ENCODE measurements at places on chromosomes 3 and 15.
A peak's percentile ranks its signal among the peaks of the same experiment; 100 is the strongest.

DNA sequence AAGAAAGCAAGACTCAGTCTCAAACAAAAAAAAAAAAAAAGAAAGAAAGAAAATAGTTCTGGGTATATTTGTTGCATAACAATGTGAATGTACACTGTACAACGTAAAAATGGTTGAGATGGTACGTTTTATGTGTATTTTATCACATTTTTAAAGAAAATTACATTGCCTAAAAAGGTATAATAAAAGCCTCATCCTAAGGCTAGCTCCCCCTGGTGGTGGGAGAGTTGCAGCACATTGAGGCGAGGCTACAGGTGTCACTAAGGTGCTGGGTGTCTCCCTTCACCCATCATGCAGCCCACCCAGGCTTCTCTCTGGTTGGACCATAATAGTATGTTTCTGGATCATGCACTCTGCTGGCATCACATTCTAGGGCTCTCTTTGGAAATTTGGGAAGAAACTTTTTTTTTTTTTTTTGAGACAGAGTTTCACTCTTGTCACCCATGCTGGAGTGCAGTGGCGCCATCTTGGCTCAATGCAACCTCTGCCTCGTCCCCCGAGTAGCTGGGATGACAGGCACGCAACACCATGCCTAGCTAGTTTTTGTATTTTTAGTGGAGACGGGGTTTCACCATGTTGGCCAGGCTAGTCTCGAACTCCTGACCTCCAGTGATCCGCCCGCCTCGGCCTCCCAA, 12.4 kb upstream of the RAB11A start:
- peak; percentile 32 for DNase-seq

- DNase-seq: peak; percentile 75
These were observed 27.2 kb downstream of the AKAP13 start for GRCh38 chr15:85407421-85408269.

DNA sequence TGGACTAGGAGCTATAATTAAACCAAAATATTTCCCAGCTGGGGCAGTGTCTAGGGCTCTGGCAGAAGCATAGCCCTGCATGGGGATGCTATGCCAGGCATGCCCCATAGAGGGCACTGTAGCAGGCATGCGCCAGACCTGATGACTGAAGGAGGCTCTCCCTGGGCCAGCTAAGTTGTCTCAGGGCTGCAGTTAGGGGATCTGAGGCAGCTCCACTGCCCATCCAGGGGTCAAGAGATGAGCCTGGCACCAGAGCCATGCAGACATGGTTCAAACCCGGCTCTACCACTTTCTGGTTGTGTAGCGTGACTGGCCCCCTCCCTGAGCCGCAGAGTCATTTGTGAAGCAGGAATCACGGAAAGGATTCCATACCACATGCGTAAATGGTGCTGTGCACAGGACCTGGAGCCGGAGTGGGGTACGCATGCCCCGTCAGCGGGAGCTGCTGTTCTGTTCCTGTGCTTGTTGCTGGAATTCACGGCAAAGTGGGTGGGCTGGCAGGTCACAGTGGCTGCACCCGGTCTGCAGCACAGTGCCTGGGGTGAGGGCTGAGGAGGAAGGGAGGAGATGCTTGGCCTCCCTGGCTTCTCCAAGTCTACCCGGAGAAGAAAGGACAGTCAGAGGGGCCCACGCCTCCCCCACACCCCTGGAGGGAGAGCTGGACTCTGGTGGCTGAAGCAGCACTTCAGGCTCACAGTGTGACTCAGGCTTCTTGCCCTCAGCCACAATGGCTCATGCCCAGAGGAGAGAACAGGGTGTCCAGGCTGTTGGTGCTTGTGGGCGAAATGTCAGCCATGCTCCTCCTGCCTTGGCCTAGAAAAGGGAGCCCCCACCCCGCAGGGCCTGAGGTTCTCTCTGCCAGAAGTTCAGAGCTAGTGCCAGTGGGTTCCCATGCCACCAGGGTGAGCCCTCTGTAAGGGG, 43.1 kb downstream of the DNASE1L3 start:
- DNase-seq: peak; percentile 86

DNA sequence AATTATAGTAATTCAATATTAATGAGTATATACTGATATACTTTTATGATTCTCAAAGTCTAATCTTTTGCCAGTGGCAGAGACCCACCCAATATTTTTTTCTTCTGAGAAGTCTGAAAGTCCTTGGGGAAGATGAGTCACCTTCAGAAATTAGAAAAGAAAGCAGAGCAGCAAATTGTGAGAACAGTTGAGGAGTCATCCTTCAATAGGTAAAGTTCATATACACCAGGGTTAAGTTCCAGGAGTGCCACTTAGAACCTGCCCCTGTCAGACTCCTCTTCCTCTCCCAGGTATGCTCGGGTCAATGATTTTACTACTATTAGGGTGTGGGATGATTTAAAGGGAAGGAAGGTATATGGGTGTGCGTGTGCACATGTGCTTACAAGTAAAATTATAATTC, 7.1 kb downstream of the CLRN1 start:
- DNase-seq: no peak

DNA sequence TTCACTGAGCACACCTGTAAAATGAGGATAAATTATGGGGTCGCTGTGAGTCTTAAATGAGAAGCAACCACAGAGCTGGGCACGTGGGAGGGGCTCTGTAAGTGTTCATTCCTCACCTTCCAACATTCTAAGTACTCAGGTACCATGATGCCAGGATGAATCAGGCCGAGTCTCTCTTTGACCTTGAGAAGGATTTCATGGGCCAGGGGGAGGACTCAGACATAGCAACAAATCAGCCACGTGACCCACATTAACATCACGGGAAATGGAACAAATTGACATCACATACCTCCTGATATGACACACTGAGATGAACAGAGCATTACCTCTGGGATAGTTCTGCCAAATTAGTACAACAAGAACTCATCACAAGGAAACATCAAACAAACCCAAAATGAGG, 35.2 kb upstream of the USP3 start:
- DNase-seq: no peak

GRCh38 chr3:133277813-133278212, 122.0 kb upstream of the BFSP2 start:
- no peak for DNase-seq

DNA sequence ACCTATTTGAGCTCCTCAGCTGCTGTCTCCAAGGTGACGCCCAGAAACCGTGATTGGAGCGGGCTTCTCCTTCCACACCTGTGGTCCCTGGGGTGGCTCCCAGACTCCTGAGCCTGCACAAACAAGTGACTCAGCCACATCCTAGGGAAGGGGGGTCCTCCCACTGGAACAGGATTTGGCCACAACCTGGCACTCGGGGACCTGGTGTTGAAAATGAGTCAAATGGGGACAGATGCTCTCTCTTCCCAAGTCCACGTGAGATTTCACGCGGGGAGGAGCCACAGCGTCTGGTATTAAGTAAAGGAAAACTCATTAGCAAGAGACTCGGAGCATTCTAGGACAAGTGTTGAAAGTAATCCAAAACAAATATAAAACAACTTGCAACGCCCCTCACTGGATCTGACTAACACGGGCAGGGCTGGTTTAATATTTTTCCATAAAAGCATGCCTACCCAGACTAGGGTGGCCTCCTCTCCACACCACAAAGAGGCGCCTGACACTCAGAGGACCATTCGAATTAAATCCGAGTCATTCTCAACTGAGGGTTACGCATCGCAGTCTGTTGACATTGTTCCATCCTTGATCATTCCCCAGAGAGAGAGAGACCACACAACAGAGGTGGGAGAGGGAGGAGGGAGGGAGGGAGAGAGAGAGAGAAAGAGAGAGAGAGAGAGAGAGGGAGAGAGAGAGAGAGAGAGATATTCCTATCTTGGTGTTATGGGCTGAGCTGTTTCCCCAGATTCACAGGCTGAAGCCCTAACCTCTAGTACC, 74.4 kb downstream of the MGLL start:
- DNase-seq: peak; percentile 83

- DNase-seq: no peak
These were observed 231.3 kb downstream of the OCA2 start for GRCh38 chr15:27867861-27868260.

DNA sequence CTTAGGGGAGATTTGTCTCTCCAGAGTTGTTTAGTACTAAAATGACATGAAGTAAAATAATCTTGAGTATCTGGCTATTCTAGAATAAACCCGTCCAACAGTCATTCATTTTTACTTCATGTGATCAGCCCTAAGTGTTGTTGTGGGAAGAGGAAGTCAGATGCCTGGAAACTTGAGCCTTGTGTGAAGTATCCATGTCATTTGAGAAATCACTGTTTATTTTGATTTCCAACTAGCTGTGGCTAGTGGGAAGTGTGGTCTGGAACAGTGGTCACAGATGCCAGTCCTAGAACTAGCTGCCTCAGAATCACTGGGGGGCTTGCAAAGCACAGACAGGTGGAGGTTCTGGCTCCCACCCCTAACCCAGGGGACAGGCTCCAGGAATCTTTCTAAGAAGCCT, 77.7 kb upstream of the LIMD1 start:
- DNase-seq: peak; percentile 42

DNA sequence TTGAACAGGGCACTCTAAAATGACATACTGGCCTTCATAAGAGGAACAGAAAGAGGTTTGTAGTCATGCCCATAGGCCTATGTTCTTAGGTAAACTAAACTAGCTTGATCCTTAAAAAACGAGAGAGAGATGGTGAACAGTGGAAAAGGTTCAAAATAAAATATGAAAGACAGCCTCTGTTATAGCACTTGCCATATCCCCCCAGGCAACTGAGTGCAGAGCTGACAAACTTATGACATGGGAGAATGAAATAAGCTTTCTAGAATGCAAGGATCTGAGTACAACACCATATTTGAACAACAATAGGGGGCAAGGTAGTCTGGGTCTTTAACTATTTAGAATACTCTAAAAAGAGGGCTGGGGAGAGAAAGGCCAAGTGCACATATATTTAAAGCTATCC, 700.6 kb upstream of the CFAP20DC start:
- no peak for DNase-seq

DNA sequence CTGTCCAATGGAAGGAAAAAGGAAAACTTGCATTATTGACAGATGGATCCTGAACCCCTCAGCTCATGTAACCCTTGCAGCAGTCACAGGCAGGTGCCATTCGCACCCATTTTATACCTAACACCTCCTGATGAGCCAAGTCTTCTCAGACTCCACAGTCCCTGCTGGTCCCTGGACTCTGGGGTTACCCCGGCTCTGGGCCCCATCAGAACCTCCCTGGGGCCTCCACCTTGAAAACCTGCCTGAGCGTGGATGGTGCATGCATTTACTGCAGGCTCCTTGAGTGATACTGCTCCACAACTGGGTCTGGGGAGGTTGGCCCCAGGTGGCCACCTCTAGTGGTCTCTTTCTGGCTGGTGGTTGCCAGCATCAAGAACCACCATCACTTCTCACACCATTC, 15.9 kb upstream of the DOCK3 start:
- DNase-seq: no peak

- no peak for DNase-seq
These were observed 91.1 kb downstream of the MEIS2 start for GRCh38 chr15:37009288-37009687.

GRCh38 chr3:155372281-155372680, 78.8 kb upstream of the STRIT1 start:
- DNase-seq: no peak

DNA sequence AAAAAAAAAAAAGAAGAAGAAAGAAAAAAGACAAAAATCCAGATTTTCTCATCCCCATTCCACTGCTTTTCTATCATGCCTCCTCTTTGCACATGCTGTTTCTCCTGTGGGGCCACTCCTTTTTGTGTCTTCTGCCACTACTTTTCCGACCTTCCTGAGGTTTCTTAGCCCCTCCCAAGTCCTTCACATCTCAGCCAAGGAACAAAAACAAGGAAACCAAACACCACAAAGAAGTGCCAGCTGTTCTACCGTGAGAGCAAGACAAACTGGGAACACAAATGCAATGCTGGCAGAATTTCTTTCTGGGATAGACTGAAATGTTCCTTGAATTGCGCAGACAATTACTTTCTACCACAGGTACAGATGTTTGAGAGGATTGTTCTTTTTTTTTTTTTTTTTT, 83.2 kb downstream of the MB21D2 start:
- DNase-seq: no peak

DNA sequence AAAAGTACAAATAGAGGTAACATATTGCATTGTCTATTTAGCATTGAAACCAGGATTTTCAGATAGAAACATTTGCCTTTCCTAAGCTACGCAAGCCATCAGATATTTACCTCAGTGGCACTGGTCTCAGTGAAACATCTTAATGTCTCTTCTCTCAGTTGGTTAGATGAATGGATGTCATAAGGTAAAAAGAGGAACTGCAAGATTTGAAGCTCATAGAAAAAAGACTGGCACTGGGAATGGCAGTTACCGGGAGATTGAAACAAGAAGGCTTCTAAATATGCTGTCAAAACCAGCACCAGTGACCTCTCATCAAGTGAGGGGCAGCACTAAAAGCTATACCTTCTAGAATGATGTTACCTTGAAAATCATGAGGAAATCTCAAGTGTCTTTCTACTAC, 486.4 kb downstream of the FHIT start:
- no peak for DNase-seq

- DNase-seq: peak; percentile 92
These were observed 500 bp upstream of the ZSCAN2 start for GRCh38 chr15:84600331-84600686.

- DNase-seq: no peak
These were observed 30.5 kb downstream of the RFTN1 start for GRCh38 chr3:16482770-16483531.

GRCh38 chr15:85639752-85640381, 154.9 kb downstream of the KLHL25 start:
- no peak for DNase-seq

DNA sequence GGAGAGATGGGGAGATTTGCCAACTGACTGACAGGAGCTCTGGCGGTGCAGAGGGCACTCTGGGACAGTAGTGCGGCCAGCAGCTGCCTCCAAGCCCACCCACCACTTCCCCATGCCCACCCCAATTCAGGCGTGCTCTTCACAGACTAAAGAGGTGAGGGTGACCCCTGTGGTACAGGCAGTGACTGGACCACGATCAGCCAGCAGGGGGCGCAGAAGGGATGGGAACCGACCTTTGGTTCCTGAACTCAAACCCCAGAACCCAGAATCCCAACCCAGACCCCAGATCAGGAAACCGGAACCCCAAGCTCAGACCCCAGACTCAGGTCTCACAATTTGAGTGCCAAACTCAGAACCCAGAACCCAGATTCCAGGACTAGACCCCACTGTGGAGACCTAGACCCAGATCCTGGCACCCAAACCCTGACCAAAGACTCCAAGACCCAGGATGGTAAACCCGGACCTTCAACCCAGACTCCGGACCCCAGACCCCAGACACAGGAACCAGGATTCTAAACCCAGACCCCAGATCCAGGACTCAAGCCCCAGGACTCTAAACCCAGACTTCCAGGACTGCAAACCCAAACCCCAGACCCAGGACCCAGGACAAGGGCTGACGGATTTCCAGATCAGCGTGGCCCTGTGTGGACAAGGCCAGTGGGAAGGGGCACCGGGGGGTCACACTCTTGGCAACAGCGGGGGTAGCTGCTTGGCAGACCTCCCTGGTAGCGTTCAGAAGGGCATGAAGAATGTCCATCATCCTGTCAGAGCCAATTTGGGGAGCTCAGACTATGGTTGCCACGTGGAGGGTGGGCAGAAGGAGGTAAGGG, 3.7 kb upstream of the MYL3 start:
- DNase-seq: peak; percentile 85

All from AG08396 (cell line).